Stimulated activated CD4-positive, alpha-beta T cell treated with anti-CD3 and anti-CD28 coated beads, Interleukin-12 subunit alpha, Interleukin-12 subunit beta, amount 100 ng/mL, for 4 hours (primary cell): ENCODE measurements at places on chromosomes 3 and 15.

DNA sequence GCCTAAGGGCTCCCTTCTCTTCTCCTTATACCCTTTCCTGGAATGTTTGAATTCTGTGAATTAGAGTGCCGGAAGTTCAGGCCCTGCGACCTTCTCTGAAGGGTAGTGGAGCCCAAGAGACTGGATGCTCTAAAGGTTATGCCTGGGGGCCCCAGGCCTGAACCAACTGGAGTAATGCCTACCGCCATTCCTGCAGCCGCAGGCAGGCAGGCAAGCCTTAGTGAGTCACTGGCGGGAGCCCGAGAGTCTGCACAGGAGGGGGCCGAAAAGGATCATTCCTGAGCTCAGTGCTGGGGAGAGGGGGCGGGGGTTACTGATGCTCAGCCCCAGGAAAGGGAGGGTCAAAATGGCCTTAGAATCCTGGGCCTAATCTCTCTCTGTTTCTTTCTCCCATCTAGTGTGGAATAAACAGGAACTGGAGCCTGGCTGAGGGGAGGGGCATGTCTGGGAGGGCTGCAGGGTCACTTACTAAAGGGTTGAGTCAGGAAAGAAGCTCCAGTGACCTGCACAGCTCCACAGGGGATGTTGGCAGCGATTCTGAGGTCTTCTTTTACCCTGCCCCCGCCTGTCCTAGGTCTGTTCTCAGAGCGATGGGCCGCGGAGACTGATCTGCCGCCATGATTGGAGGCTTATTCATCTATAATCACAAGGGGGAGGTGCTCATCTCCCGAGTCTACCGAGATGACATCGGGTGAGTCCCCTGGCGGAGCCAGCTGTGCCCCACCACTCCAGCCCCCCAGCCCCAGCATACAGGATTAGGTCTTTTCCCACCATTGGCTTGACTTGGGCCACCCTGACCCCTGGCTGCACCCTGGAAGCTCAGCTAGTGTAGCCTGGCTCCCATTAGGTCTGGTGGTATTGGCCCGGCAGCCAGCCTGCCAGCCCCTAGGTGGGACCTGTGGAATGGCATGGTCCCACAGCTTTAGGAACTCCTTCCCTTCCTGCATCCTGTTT lies 2.0 kb downstream of the AP2M1 start:
- DNase-seq: no peak

- no peak for DNase-seq
Measured at GRCh38 chr3:105938101-105938500, 69.3 kb upstream of the CBLB start.

DNA sequence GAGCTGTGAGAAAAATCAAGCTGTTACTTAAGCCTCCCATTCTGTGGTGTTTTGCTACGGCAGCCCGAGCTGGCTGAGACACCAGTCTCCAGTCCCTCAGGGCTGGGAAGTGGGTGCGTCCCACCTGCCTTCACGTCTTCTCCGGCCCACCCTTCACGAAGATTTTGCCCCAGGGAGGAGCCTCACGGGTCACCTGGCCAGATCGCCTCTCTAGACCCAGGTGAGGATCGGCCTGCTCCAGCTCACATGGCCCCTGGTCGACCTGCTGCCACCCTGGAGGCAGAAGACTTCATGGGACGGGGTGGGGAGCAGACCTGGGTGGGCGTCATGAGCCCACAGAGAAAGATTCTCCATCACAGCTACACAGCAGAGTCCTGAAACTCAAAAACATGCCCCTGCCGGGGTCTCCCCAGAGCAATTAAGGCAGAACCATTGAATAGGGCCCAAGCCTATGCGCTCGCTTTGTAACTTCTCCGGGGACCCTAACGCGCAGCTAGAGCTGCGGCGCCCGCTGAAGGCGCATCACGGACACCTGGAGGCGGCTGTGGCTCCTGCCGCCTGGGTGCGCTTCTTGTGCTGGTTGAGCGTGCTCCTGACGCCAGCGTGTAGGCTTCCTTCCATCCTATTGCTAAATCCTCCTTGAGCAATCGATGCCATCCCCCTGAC lies 92.6 kb upstream of the ALDH1A3 start:
- no peak for DNase-seq

GRCh38 chr15:57685306-57686095 lies 21.0 kb upstream of the POLR2M start:
- no peak for DNase-seq

DNA sequence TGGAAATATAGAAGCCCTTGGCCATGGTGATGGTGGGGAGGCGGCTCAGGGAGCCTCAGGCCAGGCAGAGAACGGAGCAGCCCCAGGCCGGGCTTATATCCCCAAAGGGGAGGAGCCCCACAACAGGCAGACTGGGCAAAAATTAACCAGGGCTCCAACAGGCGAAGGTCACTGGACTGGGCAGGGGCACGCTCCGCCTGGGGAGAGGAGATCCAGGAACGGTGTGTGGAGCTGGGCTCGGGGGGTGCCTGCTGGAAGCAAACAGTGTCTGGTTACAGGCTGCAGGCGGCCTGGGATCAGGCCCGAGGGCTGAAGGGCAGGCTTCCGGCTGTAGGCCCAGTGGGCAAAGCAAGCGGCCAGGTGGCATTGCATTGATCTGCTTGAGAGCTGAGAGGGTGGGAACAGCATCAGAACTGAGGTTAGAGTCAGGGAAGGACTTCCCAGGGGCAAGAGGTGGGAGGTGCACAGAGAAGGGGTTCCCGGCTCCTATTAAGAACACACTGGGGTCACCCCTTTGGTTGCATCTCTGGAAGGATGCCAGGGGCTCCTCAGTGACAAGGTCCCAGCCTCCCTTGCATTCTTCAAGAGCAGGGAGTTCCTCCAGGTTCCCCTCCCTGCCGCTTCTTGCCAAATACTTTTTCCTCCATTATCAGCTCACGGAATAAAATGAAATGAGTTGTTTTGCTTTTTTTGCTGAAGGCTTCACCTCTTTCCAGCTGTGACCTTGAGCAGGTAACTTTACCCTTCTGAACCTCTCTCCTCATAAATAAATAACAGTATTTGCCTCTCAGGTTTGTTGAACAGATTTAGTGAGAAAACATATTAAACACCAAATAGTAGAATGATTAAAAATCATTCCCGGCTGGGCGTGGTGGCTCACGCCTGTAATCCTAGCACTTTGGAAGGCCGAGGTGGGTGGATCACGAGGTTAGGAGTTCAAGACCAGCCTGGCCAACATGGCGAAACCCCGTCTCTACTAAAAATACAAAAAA lies 7.8 kb downstream of the ANPEP start:
- no peak for DNase-seq

DNA sequence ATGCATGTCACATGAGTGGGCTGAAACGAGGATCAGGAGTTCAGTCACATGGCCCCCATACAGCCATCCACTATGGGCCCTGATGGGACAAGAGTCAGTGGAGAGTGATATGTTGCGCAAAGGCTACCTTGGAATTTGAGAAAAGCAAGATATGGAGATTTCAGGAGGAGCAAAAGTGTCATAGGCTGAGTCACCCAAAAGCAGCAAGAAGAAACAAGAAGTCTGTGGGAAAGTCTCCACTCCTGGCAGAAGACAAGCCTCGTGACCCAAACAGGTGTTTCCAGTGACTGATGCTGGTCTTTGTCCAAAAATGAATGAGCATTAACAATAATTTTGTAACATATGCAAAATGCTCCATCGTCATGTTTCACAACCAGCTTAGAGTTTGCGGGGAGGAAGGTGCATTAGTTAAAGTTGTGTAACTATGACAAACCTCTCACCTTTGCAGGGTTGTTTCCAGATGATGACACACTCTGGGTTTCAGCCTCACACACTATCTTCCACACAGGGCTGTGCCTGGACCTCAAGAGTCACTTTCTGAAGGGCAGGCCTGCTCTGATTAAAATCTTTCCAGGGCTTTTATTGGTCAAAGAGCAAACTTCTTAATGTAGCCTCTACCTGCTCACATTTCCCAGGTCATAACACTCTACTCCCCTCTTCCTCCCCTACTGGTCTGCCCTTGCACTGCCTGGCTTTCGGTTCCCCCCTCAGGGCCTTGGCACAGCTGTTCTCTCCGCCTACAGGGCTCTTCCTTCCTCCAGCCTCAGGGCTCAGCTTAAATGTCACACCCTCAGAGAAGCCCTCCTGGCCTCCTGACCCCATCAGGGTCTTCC lies 3.9 kb upstream of the DNASE1L3 start:
- no peak for DNase-seq

DNA sequence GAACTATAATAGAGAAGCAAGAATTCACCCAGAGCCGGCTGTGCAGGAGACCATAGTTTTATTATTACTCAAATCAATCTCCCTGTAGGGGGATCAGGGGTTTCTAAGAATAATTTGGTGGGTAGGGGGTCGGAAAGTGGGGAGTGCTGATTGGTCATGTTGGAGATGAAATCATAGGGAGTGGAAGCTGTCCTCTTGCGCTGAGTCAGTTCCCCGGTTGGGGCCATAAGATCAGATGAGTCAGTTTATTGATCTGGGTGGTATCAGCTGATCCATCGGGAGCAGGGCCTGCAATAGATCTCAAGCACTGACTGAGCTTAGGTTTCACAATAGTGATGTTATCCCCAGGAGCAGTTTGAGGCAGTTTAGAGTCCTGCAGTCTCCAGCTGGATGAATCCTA lies 97.0 kb upstream of the SNRPN start:
- no peak for DNase-seq

GRCh38 chr15:79967298-79968182 lies 3.5 kb downstream of the BCL2A1 start:
- no peak for DNase-seq

DNA sequence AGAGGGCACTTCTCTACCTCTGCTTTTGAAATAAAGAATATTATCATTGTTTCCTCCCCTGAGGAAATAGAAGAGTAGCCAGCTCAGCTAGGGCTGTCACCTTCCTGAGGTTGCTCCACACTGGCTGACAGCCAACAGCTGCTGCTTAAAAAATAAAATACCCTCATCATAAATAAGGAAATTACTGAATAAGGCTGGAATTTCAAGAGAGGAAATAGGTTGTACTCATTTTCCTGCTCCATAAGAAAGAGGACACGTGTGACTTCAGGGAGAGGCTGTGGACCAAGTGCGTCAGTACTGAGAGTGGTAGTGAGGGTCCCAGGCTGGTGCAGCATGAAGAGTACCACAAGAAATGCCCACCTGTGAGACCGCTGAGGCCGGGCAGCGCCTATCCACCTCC lies 8.1 kb upstream of the C2CD4B start:
- DNase-seq: no peak

- DNase-seq: no peak
Measured at GRCh38 chr3:31373681-31374080, 159.0 kb upstream of the STT3B start.

DNA sequence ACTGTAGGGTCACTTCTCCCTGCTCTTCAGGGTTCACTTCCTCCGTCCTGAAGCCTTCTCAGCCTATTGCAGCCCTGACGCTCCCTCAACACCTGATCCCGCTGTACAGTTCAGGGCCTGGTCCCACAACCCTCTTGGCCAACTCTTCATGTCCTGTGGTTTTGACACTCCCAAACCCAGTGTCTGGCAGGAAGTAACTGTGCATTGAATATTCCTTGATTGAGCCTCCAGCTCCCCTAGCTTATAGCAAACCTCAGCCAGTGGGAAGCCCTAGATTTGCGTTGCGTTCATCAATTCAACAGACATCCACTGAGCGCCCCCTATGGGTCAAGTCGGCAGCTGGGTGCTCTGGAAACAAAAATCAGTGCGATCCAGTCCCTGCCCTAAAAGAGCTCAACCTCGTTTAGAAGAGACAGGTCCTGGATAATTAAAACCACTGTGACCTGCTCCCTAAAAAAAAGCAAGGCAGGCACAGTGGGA lies 13.5 kb downstream of the UBAP1L start:
- peak; percentile 41 for DNase-seq

- DNase-seq: no peak
Measured at GRCh38 chr15:79846539-79846938, 50.3 kb downstream of the MTHFS start.

DNA sequence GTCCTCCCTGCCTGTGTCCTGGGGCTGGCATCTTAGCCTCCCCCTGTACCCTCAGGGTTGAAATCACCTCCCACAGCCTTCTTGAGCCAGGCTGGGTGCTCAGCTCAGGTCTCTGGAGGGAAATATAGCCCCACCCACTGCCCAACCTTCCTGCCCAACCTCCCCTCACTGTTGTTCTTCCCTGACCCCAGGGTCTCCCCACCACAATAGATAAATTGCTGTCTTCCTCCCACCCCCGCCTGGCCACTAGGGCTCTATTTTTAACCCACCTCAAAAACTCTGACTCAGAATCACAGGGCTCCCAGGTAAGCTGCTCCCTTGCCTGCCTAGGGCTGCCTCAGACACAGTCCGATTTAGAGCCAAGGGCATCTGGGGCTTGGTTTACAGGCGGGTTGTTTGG lies 15.0 kb downstream of the HCN4 start:
- DNase-seq: no peak

DNA sequence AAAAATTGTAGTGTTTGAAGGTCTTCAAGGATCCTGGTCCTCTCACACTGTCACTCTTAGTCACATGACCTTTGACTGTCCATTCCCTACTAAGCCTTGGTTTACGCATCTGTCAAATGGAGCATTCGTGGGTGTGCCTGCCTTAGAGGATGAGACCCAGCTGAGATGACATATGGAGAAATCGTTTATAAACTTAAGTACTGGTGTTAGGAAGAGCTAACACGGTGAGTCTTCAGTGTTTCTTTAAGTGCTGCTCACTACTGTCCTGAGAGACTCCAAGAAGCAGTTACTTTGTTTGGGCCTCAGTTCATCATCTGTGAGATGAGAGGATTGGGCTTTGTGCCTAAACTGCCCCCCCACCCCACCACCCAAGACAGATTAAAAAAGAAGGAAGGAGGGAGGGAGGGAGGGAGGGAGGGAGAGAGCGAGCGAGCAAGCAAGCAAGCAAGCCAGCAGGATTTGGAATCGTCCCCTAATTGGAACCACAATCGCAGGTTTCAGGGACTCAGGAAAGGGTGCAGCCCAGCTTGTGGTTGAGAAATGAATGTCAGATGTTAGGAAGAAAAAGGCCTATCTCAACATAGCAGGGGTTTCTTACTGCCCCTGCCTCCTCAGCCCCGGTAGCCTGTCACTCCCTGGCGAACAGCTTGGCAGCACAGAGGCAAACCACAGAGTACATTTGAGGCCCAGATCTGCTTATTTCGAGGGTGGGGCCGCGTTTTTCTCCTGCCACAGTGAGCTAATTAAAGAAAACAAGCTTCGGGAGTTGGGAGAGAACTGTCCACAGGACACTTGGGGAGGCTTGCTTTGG lies 32.7 kb downstream of the SMAD3 start:
- no peak for DNase-seq

- DNase-seq: no peak
Measured at GRCh38 chr15:91237445-91237844, 137.4 kb downstream of the SV2B start.

DNA sequence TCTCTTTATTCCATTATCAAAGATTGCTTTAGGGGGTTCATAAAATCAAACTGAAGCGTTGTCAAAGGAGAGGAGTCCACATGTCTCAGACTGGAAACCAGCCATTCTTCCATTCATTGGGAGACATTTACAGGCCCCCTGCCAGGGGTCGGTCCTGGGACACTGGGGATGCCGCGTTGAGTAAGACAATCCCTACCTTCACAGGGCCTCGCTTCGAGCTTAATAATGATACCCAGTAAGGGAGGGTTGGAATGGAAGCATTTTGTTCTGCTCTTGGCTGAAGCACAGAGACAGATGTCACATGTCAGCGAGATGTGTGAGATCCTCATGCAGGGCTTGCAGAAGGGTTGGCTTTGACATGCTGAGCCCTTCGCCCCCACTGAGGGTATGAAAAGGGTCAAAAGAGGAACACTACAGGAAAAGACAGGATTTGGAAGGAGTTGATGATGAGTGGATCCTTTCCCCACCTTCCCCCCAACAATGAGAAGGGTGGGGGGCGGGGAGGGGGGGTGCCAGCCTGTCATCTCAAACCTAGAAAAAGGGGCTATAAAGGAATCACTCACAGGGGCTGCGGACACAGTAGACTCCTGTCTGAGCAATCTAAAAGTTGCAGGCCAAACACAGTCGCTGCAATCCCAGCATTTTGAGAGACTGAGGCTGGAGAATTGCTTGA lies 25.6 kb upstream of the ARL8B start:
- no peak for DNase-seq

GRCh38 chr15:85831415-85832113 lies 36.8 kb upstream of the KLHL25 start:
- peak; percentile 23 for DNase-seq
